ENCODE measurements at places on chromosomes 12 and 14. TPM values are rescaled to one million over a fixed set of nuclear protein-coding genes. Genes with fewer than 3 reads are reported as not detected.

The RGS6 gene
- not detected for total RNA-seq

The SYCP3 gene
- not detected for total RNA-seq

The GUCY2C gene
- 0.01 TPM for total RNA-seq

The PLXNC1 gene
- total RNA-seq: 0.16 TPM

The LRP1-AS gene
- not detected for total RNA-seq

The APOLD1 gene
- total RNA-seq: 0.38 TPM

The RFLNA gene
- total RNA-seq: 0.13 TPM

The MON2 gene
- 16.5 TPM for total RNA-seq

The IL31 gene
- not detected for total RNA-seq

The GALNT9 gene
- total RNA-seq: 7.1 TPM

All from A549 treated with CpdA at 1 μM for 4 hours (cell line).